ENCODE measurements at places on chromosomes 5 and 9. TPM values are rescaled to one million over a fixed set of nuclear protein-coding genes. Genes with fewer than 3 reads are reported as not detected.
A peak's percentile ranks its signal among the peaks of the same experiment; 100 is the strongest.

DNA sequence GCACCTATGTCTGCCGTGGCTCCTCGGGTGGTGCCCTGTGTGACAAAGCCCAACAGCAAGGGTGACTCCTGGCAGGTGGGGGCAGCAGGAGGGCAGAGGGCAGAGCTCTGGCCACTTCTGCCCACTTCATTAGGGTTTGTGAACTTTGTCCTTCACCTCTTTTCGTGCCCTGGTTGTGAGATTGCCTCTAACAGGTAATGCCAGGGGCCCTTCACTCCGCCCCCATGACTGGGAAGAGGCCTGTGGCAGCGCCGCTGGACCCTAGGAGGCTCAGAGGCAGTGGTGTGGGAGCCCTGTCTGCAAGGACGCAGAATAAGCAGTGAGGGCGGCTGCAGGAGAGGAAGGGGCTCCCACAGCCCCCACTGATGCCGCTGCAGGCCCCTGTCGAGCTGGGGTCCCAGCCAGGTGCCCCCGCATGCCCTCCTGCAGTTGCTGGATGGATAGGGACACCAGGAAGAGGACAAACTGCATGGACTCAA, 108.7 kb upstream of the LMX1B start:
- no peak for DNase-seq

DNA sequence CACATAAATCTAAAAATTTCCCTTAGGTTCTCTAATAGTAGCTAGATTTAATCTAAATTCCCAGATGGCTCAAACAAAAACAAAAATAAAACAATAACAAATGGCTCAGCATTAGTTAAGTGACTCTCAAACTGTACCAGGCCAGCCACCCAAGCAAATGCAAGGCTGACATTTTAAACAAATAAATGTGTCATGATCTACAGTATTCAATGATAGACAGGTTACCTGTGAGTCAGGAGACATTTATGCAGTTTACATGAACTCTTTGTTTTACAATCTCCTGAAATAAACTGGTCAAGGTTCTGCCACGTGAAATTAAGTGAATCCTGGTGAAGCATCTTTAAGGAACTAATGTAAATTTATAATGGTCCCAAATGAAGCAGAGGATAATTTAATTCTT, 580.2 kb upstream of the PTPRD start:
- DNase-seq: no peak

DNA sequence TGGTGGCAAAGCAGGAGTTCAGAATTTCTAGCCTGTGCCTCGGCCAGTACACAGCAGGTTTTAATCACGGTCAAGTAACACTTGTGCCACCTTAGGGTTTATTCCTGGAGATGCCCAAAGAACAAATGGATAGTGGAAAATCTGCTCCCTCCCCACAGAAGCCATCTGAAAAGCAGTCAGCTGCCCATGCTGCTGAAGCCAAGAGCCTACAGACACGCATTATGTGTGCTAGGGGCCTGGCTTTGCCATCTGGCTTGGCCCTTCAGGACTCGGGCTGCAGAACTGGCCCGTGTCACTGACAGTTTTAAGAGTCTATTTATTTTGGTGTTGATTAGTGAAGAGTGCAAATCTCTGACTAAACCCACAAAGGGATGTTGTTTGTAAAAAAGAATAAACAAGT, 11.1 kb downstream of the ARSB start:
- DNase-seq: no peak

GRCh38 chr9:138073808-138074207, 196.2 kb downstream of the CACNA1B start:
- no peak for DNase-seq

GRCh38 chr5:158875272-158875679, 224.4 kb downstream of the EBF1 start:
- no peak for DNase-seq

DNA sequence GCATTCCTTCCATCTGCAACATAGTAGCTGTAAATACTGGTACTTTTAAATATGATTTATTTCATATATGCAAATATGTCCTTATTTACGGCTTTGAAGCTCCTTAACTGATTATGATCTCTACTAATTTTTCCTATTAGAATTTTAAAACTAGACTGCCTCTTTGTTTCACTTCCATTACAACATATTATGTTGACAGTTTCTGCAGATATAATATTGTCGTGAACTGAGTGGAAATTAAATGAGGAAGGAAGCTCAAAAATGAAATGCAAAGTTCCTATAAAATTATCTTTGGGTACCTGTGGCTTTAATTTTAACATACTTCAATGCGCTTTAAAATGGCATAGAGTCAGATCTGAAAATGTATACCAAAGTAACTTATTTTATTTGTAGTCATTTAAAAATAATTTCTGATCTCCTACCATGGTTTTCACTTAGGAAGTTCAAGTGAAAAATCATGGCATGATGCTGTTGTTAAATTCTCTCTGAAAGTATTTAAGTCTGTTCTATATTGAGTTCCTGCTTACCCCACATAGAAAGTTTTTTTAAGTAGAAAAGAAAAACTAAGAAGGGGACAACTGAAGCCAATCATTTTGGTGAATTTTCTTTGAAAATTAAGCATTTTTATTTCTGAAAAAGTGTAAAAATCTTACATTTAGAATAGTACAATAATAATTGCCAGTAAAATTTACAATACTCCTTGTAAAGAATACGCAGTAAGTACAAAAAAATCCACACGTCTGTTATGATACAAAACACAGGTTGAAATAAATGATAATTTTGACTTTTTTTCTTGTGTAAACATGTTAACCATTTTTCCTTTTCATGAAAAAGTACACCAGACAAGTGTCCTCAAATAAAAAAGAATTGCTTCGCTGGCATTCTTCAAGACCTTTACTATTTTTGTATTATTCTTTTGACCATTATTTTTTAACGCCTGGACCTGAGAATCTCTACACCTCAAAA, 2.6 kb downstream of the FOXD1 start:
- DNase-seq: no peak

- no peak for DNase-seq
Observed at GRCh38 chr5:180197016-180197702, 11.9 kb downstream of the RASGEF1C start.

- DNase-seq: peak; percentile 80
Observed at GRCh38 chr9:37390759-37391158, 31.7 kb upstream of the GRHPR start.

GRCh38 chr5:155546075-155546474, 532.5 kb downstream of the KIF4B start:
- no peak for DNase-seq

GRCh38 chr5:176890455-176891330, 8.5 kb downstream of the HK3 start:
- DNase-seq: no peak

DNA sequence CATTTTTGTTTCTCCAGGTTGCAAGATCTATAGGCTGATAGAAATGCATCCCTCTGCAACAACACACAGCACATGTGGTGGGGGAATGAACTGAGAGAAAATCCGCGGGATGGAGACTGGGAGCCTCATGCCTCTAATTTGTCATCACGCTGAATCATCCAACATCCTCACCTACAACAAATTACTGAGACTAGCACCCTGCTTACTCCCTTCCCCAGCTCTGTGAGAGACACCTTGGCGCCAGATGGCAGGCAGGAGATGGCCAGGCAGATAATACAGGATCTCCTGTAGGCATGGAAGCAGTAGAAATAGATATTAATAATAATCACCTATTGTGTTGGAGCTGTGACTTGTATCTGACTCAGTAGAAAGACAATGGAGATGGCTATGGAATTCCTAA, 276.9 kb downstream of the SEMA5A start:
- no peak for DNase-seq

- no peak for DNase-seq
Observed at GRCh38 chr5:95770830-95771708, 39.9 kb downstream of the RHOBTB3 start.

DNA sequence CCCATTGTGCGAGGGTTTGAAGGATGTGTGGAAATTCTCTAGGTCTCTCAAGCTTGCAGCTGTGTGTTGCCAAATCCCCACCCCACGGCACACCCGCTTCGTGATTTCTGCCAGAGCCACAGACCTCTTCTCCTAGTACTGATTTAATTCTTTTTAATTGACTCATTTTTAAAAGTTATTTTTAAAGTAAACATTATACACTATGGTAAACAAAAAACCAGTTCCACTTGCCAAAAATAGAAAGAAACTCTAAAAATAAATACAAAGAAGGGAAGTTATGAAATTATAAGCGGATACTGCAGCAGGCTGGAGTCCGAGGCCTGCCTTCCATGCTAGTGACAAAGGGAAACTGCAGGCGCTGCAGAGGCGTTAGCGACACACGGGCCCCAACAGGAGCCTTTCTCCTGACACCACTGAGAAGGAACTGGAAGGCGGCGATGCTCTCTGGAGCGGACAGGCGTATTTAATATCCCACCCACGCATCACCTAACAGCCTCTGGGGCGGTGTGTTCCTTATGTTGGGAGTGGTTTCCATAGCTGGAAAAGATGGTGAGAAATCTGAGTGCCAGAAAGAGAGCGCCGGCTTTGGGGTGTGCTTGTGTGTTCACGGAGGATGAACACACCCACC, 122.5 kb downstream of the COL23A1 start:
- no peak for DNase-seq

DNA sequence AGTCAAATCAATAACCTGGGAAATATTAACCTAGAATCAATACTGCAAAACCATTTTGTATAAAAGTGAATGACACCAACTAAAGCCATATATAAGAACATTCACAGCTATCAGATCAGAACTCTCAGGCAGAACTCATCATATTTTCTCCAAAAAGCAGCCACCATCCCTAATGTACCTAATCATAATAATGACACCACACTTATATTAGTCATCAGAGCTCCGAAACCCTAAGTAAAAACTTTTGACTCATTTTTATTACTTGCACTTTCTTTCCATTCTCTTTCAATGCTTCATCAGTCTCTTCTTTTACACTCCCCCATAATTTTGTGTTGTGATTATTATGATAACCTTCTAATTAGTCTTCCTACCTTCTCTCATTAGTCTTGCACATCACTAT, 45.3 kb downstream of the INSL6 start:
- DNase-seq: no peak

DNA sequence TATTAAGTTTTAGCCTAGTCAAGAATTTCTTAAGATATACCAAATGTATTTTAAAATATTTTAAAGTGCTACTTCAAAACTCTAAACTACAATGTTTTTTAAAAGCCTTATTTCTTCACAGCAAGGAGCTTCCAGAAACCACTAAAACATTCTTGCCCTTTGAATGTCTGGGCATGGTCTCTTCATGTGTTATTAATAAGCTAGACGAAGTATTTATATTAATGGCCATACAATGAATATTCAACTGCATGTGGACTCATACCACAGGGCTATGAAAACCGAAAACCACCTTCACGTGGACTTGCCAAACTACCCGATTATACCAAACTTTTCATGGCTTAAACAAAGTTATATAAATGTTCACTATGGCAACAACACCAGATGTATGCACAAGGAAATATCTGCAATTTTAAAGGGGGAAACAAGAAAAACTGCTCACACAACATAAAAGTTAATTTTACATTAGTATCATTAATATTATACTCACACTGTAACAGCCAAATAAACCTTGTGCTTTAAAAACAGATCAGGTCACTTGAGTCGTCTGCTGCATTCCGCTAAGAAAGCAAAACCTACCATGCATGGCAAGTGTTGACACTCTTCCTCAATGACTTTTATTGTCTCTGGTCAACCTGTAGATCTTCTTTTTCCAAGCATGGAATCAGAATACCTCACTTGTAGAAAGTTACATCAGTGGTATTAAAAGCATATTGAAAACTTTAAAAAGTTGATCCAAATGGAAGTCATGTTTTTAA, 246.3 kb downstream of the BNC2 start:
- no peak for DNase-seq

DNA sequence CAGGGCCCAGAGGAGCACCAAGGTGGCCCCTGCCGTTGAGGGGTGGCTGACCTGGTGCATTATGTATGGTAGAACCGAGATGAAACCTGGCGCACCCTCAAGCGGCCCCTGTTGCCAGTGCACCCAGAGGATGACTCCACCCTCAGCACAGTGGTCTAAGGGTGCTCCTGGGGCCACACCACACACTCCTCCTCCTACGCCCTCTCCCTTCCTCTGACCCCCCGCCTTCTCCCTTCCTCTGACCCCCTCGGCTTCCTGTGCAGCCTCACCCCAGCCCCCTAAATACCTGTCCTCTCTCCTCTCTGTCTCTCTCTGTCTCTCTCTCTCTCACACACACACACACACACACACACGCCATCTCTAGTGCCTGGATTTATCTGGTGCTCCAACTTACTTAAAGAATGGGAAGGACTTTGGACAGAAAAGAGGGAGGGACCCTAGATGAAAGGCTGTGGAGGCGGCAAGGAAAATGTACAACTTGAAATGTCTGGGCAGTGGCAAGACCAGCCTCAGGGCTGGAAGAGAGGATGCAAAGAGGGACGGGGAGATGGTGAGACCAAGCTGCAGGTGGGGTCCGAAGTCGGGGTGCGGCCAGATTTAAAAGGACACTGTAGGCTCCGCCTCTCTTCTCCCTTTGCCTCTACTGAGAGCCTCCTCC, 18.2 kb upstream of the SLC30A5 start:
- DNase-seq: no peak

GRCh38 chr5:73962801-73963425, 336.9 kb downstream of the ARHGEF28 start:
- DNase-seq: no peak

DNA sequence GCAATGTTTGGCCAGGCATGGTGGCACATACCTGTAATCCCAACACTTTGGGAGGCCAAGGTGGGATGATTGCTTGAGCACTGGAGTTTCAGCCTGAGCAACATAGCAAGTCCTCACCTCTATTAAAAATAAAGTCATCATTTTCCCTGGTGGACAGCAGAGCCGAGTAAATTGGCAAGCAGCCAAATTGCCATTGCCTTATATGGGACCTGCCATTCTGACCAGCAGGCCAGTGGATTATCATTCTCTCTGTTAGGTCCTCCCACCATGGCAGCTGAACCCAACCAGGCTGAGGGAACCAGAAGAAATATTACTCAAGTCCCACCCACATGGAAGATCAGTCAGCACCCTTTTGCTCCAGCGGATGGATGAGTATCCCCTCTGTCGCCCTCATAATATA, 1829.9 kb downstream of the EFNA5 start:
- peak; percentile 4 for DNase-seq

GRCh38 chr9:130518943-130519799, 60.2 kb upstream of the FUBP3 start:
- no peak for DNase-seq

Gene SLCO6A1
- not detected for total RNA-seq

Gene MCCC2
- 62.2 TPM for total RNA-seq

Gene ADAMTS2
- not detected for total RNA-seq

Gene PLAC8L1
- total RNA-seq: 0.27 TPM

Gene EGFL7
- total RNA-seq: 213 TPM

Gene TNPO1
- total RNA-seq: 127 TPM

Gene SPINK4
- total RNA-seq: not detected

Gene ZNF300
- 8.1 TPM for total RNA-seq

Gene TAS2R1
- not detected for total RNA-seq

Gene RLN1
- total RNA-seq: not detected

Gene PTGDS
- 4.7 TPM for total RNA-seq

All from K562 (cell line).